ENCODE measurements at places on chromosomes 7 and 10. TPM values are rescaled to one million over a fixed set of nuclear protein-coding genes. Genes with fewer than 3 reads are reported as not detected.

The CCDC172 gene
- not detected for total RNA-seq

The SP4 gene
- 9.1 TPM for total RNA-seq

The GRM3 gene
- not detected for total RNA-seq

DNA sequence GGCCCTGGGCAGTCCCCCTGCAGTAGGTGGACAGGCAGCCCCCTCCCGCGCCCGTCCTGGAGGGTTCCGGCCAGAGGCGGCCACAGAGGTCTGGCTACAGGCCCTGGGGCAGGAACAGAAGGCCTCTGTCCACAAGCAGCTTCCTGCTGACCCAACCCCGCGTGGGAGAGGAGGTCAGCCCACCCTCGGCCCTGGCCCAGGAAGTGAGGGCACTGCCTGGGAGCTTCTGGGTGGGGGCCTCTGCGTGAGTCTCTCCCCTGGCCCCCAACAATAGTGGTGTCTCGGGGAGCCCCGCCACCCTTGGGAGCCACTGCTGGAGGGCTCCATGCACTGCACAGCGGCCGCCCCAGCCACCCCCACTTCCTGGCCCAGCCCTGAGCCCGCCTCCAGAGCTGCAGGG is 4.7 kb downstream of the MICALL2 start:
- no peak overlapping the region for H3K4me3 ChIP-seq
- no peaks in the 10 kb centered on the region for H3K36me3 ChIP-seq
- no peaks in the 10 kb centered on the region for H3K27me3 ChIP-seq
- no peak for DNase-seq

GRCh38 chr7:34657632-34658268 is at the start of gene NPSR1:
Gene NPSR1 (plus strand): TSS chr7:34658218. CDS start chr7:34658413, 195 bp downstream.
- no peaks in the 10 kb centered on the region for H3K36me3 ChIP-seq
- peaks cover 5% of the 10 kb centered on the region for H3K27me3 ChIP-seq
- no peaks in the 10 kb centered on the region for H3K4me1 ChIP-seq
- no peak within 1 kb of the TSS for H3K4me3 ChIP-seq
- H3K27ac ChIP-seq: no peak within 1 kb of the TSS

DNA sequence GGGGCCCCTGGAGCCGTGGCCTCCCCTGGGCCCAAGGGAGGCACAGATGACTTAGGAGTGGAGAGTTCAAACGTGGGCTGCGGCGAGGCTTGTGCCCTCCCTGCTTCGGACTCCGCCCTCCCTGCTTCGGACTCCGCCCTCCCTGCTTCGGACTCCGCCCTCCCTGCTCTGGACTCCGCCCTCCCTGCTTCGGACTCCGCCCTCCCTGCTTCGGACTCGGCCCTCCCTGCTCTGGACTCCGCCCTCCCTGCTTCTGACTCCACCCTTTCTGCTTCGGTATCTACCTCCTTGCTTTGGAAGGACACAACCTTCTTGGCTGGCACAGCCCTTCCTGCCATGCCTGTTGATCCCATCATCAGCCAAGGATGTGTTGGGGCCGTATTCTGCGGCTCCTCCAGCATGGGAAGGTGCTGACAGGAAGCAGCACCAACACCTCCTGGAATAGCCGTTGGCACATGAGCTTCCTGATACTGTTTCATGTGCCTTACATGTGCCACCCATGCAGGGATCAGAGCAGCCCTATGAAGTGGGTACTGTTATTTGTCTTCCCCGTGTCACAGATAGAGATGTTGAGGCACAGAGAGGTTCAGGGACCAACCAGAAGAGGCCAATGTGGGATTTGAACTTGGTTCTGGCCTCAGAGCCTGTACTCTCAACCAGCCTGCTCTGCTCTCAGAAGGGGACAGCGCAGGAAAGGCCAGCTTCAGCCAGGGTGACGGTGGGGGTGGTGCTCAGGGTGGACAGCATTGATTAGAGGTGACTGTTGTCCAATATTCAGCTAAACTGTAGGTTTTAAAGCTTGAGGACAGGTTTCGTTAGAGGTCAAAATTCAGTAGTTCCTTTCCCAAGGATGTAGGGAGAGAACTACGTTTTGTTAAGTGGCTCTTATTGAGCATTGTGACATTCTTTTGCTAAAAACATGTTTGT is 114.5 kb downstream of the NKX6-2 start:
- no peak overlapping the region for H3K4me3 ChIP-seq
- no peak for DNase-seq
- H3K36me3 ChIP-seq: no peaks in the 10 kb centered on the region
- peaks cover 21% of the 10 kb centered on the region for H3K4me1 ChIP-seq

DNA sequence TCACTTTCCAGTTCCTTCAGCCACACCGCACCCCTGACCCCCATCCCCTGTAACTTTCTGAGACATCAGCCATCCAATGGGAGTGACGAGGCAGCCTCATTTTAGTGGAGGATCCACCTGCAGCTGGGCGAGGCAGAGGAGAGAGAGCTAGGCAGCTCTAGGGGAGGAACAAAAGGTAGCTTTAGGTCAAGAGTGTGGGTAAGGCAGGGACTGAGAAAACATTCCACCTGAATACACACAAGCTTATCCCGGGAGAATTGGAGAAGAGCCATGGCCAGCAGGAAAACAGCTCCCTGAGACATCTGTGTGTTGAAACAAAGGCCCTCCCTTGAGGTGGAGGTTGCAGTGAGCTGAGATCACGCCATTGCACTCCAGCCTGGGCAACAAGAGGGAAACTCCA is 6.7 kb upstream of the KLRG2 start:
- H3K4me1 ChIP-seq: peaks cover 3% of the 10 kb centered on the region
- H3K27me3 ChIP-seq: peaks cover 23% of the 10 kb centered on the region
- no peak overlapping the region for H3K4me3 ChIP-seq
- no peaks in the 10 kb centered on the region for H3K36me3 ChIP-seq

DNA sequence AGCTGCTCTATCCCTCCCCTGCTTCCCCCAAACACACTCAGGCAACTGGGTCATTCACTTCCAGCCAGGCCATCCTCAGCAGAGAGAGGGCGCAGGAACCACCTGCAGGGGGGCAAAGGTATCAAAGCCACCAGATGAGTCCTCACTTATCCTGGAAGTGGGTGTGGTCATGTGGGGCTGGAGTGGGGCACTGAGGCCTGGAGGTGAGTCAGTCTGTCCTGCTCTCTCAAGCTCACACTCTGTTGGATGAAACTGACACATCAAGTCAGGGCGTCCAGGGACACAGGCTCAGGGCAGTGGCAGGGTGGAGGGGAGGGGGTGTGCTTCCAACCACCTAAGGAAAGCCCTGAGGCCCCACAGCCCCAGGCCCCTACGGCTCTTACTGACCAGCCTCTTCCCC is 8.0 kb upstream of the ELFN1 start:
- no peak overlapping the region for H3K4me3 ChIP-seq
- no peak overlapping the region for H3K27ac ChIP-seq
- H3K4me1 ChIP-seq: peaks cover 12% of the 10 kb centered on the region

- H3K4me1 ChIP-seq: peaks cover 10% of the 10 kb centered on the region
- H3K36me3 ChIP-seq: peaks cover 15% of the 10 kb centered on the region
- H3K27ac ChIP-seq: peak overlapping the region; percentile 27
- no peak for DNase-seq
Observed at GRCh38 chr7:129041142-129042085, 13.5 kb downstream of the TNPO3 start.

DNA sequence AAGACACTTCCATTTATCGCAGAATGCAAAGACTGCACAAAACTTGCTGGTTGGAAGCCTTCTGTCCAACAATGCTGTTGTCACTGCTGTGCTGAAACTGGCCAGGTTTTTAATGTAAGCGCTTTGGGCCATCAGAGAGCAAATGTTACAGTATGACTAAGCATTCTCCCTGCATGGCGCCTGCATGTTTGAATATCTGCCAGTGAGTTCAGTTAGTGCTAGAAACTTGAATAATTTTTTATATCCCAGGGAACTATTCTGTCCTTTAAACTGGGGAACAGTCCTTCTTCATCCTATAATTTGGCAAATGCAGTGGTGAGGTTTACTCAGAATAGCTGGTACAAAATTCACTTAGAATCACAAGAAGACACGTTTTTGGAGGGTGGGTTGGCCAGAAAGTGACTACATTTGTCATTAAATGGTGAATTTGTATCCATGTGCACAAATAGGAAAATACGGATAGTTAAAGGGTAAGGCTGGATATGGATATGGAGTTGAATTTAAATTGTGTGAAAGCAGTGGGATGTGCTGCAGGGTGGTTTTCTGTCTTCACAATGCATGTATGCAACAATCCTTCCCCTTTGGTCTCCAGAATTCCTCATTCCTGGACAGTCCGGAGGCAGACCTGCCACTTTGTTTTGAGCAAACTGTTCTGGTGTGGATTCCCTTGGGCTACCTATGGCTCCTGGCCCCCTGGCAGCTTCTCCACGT is 1.7 kb downstream of the ABCC2 start:
- H3K27ac ChIP-seq: peak overlapping the region; percentile 59
- H3K4me1 ChIP-seq: peaks cover 7% of the 10 kb centered on the region
- no peaks in the 10 kb centered on the region for H3K27me3 ChIP-seq
- no peaks in the 10 kb centered on the region for H3K36me3 ChIP-seq
- H3K4me3 ChIP-seq: no peak overlapping the region
- peak; percentile 52 for DNase-seq

DNA sequence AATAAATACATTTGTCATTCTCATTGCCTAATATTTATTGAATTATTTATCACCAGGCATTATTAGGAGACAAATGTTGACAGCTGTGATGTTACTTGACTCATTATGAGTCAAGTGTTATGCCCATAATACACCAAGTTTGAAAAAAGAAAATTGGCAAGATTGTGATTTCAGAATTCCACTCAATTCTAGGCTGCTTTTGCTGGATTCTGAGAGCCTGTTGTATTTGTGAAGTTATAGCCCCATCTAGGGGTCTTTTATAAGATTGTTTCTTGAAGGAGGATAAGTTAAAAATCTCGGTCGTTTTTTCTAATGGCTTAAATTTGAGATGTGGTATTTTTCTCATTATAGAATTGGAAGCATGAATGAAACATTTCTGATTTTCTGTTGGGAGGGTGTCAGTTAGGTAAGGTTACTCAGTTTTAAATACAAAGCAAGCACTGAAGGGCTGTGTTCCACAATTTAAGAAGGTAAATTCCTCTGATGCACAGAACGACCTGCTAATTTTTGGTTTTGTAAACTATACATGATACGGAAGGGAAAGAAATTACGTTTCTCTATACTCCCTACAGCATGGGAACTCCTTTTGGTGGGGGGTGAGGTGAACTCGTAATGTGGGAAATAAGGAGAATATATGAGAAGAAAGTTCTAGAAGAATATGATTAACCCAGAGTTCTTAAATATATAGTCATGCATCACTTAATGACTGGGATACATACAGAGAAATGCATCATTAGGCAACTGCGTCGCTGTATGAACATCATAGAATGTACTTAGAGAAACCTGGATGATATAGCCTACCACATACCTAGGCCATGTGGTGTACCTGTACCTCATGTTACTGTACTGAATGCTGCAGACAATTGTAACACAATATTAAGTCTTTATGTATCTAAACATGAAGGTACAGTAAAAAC is 2.6 kb downstream of the STK31 start:
- no peaks in the 10 kb centered on the region for H3K36me3 ChIP-seq
- no peaks in the 10 kb centered on the region for H3K27me3 ChIP-seq
- peak; percentile 73 for DNase-seq
- H3K4me1 ChIP-seq: no peaks in the 10 kb centered on the region
- H3K27ac ChIP-seq: no peak overlapping the region
- H3K4me3 ChIP-seq: no peak overlapping the region

GRCh38 chr10:95742485-95742884 is 13.5 kb upstream of the ENTPD1 start:
- H3K4me1 ChIP-seq: peaks cover 19% of the 10 kb centered on the region
- H3K36me3 ChIP-seq: no peaks in the 10 kb centered on the region

- H3K4me3 ChIP-seq: no peak overlapping the region
- DNase-seq: no peak
- H3K36me3 ChIP-seq: no peaks in the 10 kb centered on the region
- H3K4me1 ChIP-seq: no peaks in the 10 kb centered on the region
Observed at GRCh38 chr10:30417301-30417700, 16.7 kb upstream of the MAP3K8 start.

DNA sequence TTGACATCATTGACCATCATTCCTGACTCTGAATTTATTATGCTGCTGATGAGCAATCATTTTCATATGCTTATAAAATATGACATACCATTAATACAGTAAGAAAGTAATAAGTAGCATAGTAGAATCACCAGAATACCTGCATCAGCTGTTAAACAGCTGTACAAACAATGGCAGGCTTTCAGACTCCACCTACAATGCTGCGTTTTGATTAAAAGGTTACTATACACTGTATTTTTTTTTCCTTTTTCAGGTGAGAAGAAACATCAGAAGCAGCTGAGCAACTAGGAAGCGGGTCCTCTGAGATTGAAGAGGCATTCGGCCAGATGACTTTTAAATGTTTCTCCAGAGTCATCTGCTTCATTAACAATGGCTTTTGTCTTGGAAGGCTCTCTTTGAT is 7.1 kb downstream of the ASNS start:
- DNase-seq: no peak
- peaks cover 79% of the 10 kb centered on the region for H3K36me3 ChIP-seq
- H3K4me1 ChIP-seq: no peaks in the 10 kb centered on the region
- no peaks in the 10 kb centered on the region for H3K27me3 ChIP-seq
- no peak overlapping the region for H3K27ac ChIP-seq

Measured in A673 (cell line).